Stimulated activated CD8-positive, alpha-beta memory T cell treated with anti-CD3 and anti-CD28 coated beads, Interleukin-7, amount 100 ng/mL, for 4 hours (primary cell): ENCODE measurements at places on chromosomes 2 and 18.

- DNase-seq = no peak
These were observed 73.1 kb upstream of the DNMT3A start for GRCh38 chr2:25414781-25415180.

DNA sequence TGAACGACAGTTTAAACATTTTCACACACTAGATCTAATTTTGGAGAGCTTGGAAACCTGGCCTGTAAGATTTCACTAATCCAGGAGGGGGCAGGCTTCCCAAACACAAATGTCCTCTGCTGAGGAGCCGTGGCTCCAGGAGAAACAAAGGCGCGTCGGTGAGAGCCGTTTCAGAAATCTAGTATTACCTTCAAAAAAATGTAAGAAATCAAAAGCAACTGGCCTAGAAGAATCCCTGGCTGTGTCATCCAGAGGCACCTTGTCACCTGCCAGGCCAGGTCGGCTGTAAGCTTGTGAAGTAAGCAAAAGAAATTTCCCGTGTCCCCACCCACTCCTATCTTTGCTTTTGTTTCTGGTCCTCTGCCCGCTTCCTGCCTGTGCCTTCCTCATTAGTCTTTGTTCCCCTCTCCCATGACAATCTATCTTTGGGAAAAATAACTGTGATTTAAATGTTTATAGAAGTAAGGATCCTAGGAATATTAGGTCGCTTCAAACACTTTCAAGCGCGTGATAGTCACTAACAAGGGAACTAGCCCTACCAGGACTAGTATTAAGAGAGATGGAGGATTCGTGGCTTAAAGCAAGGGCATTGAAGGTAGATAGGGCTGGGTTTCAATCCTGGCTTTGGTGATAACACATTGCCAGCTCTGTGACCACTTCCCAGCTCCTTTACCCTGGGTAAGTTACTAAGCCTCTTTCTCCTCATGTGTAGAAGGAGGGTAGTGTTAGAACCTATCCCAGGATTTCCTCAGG lies 99.5 kb upstream of the STK39 start:
- DNase-seq = peak; percentile 26

- DNase-seq = no peak
These were observed 59.8 kb downstream of the NOL10 start for GRCh38 chr2:10629819-10630532.

DNA sequence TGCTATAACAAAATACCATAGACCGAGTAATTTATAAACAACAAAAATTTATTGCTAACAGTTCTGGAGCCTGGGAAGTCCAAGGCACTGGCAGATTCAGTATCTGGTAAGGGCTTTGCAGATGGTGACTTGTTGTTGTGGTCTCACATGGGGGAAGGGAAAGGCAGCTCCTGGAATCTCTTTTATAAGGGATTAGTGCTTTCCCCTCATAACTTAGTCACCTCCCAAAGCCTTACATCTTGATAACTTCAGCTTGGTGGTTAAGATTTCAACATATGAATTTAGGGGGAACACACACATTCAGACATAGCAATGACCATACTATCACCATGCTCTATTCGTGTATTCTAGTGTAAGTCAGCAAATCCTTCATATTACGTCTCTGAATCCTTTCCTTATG lies 447.6 kb upstream of the TCF4 start:
- no peak for DNase-seq
